ENCODE measurements at places on chromosomes 6 and 20.

DNA sequence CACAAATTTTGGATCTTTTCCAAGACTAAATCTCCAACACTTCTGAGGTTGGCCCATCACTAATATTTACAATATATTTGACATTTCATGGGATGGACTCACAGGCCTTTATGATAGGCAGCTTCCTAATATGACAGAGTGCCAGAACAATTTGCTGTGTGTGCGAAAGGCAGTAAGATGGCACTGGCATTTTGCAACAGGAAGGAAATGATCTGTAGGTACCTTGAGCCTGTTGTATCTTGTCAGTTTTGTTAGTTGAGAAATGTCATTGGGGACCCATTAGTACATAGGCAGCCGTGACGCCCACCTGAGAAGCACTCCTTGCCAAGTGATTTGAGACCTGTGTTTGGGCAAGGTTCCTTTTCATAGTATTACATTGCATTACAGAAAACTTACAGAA lies 153.4 kb upstream of the HEY2 start:
- no peak for DNase-seq

- DNase-seq = peak; percentile 48
Observed at GRCh38 chr6:28081486-28081751, 1.1 kb downstream of the ZNF165 start.

- no peak for DNase-seq
Observed at GRCh38 chr6:47247227-47247797, 62.4 kb downstream of the TNFRSF21 start.

GRCh38 chr6:110329714-110330436 lies 28.3 kb downstream of the METTL24 start:
- no peak for DNase-seq

- no peak for DNase-seq
Observed at GRCh38 chr6:123321020-123321419, 315.7 kb downstream of the TRDN start.

- no peak for DNase-seq
Observed at GRCh38 chr6:30847421-30847970, 36.8 kb upstream of the DDR1 start.

- no peak for DNase-seq
Observed at GRCh38 chr6:90467546-90467945, 119.3 kb downstream of the MAP3K7 start.

GRCh38 chr20:37907677-37908401 lies 4.9 kb downstream of the VSTM2L start:
- no peak for DNase-seq

DNA sequence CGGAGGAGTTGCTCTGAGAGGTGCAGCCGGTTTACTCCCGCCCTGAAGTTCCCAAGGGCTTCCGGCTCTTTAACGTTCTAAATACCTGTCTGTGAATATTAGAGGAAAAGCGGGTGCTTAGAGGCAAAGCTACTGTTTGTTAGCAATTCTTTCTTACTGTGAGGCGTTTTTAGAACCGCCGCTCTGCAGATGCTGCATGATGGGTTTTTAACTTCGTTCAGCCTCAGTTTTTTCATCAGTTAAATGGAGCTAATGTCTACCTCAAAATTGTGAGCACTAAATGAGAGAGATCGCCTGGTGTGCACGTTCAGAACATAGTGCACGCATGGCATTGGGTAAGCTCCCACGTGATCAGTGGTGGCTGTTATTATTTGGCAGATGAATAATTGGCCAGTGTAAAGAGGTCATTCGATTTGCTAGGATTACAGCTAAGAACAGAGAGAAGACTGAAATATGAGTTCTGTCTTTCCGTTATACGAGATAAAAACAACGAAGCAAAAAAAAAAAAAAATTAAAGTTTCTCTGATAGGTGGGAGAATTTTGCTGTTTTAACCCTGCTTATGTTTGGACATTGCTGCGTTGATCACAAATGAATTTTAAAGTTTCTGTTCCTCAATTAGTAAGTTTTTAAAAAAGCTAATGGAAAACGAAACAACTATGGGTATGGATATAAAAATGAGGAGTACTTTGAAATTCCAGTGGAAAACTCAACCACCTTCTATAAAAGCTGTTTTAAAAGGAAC lies 660 bp upstream of the TFB1M start:
- peak; percentile 17 for DNase-seq

GRCh38 chr6:156110249-156110648 lies 654.6 kb upstream of the NOX3 start:
- no peak for DNase-seq

GRCh38 chr6:90425161-90425641 lies 128.6 kb upstream of the BACH2 start:
- peak; percentile 73 for DNase-seq

- no peak for DNase-seq
Observed at GRCh38 chr20:16647875-16648597, 74.8 kb upstream of the KIF16B start.

GRCh38 chr6:131950767-131951575 lies at the start of gene CCN2:
TSS of gene CCN2 (minus strand) at chr6:131951372. CDS start at chr6:131951172, 200 bp downstream.
- DNase-seq = no peak

DNA sequence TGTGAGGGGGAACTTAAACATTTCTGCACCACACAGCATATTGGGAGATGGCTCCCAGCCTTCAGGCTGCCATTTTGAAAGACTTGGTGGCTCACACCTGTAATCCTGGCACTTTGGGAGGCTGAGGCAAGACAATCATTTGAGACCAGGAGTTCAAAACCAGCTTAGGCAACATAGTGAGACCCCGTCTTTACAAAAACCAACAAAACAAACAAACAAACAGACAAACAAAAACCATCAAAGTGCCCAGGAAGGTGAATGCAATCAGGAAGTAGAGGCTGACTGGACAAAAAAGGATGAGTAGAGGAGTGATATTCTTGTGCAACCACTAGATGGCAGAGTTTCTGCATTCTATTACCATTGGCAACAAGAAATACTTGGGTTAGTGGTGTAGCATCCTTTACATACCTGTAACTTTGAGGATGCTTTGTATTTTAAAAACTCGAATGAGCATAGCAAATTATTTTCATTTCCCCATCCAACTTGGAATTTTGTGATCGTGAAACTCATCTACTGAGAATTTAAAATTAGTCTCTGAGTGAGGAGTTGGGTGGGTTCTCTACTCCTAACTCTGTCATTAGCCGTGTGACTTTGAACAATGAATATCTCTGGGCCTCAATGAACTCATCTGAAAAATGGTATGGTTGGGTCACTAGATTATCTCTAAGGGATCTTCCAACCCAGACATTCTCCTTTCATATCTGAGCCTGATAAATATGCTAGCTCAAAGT lies 84.4 kb downstream of the CRYBG1 start:
- DNase-seq = peak; percentile 20

- DNase-seq = no peak
Observed at GRCh38 chr6:152984513-152984872, 1.7 kb upstream of the FBXO5 start.

- no peak for DNase-seq
Observed at GRCh38 chr6:125314009-125314581, 12.3 kb upstream of the HDDC2 start.

- no peak for DNase-seq
Observed at GRCh38 chr20:33790566-33790965, 20.6 kb upstream of the CHMP4B start.

DNA sequence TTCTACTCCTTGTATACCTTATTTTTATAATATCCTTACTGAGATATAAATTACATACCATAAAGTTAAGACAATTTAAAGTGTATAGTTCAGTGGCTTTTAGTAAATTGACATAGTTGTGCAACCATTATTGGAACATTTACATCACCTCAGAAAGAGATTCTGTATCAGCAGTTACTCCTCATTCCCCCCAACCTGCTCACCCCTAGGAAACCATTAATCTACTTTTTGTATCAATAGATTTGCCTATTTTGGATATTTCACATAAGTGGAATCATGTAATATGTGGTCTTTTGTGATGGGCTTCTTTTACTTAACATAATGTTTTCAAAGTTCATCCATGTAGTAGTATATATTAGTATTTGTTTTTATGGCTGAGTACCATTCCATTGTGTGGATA lies 51.3 kb downstream of the CDC5L start:
- no peak for DNase-seq

DNA sequence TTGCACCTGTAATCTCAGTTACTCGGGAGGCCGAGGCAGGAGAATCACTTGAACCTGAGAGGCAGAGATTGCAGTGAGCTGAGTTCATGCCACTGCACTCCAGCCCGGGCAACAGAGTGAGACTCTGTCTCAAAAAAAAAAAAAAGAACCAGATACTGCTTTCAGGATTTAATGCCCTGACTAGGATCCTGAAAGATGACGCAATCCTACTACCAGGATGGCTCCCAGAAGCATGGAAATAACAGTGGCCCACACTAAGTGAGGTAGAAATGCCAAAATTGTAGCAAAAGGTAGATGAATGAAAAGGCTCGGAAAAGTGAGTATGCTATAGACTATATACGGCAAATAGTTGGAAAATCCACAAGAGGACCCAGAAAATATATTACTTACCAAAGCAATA lies 23.8 kb upstream of the KHDC1 start:
- no peak for DNase-seq

GRCh38 chr6:135227349-135227748 lies 46.2 kb downstream of the MYB start:
- DNase-seq = no peak

Data from T-helper 1 cell (primary cell).